ENCODE measurements at places on chromosomes 1 and 21.

GRCh38 chr1:21956720-21957552 lies 19.8 kb upstream of the HSPG2 start:
- DNase-seq, result no peak

GRCh38 chr1:66563094-66563800 lies 29.3 kb downstream of the SGIP1 start:
- DNase-seq, result no peak

DNA sequence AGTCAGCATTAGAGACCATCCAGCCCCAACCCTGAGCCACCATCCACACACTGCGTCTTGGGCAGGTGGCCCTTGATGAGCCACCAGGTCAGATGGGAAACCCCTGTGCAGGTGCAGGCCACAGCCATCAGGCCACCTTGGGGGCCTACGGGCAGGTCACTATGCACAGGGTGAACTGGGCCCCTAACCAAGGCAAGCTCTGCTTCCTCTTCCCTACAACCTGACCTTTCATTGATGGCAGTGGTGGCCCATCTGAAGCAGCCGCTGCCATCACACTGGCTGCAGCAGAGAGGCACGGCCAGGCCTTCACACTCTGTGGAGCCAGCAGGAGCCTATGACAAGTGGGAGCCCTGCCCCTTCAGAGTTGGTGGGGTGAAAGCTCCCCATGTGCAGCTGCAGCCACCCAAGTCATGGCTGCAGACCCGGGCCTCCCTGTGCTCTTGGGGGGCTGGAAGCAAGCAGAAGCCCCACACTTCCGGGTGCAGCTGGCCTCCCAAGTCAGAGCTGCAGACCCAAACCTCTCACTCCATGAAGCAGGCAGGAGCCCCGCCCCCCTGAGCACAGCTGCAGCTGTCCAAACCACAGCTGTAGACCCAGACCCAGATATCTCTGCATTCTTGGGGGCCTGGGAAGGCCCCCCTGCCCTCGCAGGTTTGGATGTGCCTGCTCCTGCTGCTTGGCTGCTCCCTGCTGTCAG lies 681.5 kb downstream of the MATN1 start:
- DNase-seq, result no peak

DNA sequence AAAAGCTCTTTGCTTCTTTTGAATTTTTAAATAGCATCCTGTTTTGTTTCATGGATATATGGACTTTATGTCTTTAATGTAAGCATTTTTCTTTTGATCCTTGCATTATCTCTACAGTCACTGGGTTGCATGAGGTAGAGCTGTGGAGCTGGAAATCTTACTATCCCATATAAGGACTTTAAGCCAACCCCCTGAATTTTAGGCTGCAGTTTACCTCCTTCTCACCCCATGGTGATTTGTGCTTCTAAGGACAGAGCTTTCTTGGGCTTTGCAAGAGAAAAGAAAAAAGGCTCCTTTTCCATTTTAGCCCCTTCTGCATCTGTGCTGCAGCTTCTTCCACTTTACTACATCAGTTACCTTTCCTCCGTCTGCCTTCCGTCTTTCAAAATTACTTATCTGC lies 373.8 kb downstream of the HHAT start:
- no peak for DNase-seq

DNA sequence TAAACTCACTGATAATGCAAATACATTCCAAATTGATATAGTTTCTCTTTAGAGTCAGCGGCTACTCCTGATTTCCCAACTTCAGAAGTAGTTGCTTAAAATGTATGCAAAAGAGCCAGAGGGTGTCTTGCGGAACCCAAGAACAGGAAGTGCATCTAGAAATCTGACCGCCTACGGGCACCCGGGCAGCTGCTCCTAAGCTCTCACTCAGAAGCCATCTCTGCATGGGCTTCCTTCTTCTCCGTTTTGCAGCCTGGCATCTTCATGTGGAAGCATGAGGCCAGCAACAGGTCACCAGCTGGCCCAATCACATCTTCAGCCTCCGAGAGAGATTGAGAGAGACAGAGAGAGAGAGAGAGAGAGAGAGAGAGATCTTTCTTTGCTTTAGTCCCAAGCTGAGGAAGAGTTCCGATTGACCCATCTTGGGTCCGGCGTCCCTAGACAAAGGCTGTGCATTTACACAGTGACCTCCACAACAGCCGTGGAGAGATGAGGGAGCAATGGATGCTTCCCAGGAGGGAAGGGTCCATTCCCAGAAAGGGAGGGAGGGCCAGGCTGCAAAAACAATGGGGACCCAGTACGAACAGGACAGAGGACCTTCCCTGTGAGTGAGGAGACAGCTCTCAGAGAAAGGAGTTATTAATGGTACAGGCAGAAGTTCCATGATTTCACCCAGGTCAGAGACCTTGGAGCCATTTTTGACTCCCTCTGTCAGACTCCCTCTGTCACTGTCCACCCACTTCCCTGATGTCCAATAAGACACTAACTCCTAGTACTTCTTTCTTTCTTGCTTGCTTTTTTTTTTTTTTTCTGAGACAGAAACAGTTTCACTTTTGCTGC lies 28.2 kb upstream of the SLC30A1 start:
- DNase-seq, result peak; percentile 11

DNA sequence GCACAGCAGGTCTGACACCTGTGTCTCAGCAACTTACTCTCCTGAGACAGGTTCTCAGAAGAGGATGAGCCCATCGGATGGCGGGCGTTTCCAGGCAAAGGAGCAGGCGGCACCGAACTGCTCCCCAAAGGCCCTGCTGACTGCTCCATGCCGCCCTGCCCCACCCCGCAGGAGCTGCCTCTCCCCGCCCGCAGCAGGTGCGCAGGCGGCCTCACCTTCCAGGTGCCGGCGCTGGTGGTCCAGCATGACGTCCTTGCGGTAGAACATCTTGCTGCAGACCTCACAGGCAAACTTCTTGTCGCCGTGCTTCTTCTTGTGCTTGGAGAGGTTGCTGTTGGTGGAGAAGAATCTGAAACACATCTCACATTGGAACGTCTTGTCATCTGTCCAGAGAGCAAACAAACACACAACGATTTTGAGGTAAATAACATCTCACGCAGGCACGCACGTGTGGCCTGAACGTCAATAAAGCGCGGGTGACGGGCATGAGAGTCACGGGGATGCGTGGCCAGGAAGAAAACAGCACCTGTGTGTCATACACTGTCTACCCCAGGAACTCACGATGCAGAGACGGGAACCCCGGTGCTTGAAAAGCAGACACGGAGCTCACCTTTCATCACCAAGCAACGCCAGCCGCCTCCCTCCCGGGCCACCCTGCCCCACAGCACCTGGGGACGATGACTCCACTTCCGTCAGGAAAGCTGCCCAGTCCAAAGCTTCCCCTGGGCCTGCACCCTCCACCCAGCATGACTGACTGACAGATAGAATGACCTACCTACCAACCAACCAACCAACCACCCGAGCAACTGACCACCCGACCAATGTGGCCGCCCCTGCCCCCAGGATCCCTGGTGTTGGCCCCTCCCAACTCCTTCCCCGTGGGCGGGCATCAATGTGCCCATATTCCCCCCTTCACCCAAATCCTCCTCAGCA lies 50.9 kb downstream of the PRDM15 start:
- no peak for DNase-seq

- no peak for DNase-seq
Measured at GRCh38 chr1:3483801-3484444, 29.5 kb downstream of the ARHGEF16 start.

GRCh38 chr1:92822879-92823278 lies 9.0 kb upstream of the RPL5 start:
- DNase-seq, result no peak

GRCh38 chr1:211893260-211893659 lies 62.7 kb upstream of the LPGAT1 start:
- no peak for DNase-seq

- no peak for DNase-seq
Measured at GRCh38 chr1:172761581-172762486, 102.9 kb downstream of the FASLG start.
